ENCODE measurements at places on chromosomes 13 and 19.

GRCh38 chr13:66162470-66162869, 1067.7 kb downstream of the PCDH9 start:
- no peak for DNase-seq

DNA sequence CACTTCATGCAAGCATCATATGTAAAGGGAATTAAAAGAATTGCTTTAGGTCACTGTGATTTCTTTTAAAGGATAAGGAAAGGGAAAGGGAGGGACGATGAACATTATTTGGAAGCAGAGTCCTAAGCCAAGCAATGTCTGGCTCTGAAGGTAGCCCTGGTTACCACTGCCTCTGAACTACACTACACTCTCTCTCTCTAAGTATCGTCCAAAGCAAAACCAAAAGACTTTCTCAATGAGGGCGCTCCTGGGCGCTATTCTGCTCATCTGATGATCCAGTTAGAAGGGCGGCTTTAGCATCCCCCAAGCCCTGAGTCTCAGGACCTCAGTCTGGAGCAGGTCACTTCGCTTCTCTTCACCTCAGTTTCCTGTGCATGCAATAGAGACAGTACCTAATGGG, 26.2 kb downstream of the FOXO1 start:
- no peak for DNase-seq

DNA sequence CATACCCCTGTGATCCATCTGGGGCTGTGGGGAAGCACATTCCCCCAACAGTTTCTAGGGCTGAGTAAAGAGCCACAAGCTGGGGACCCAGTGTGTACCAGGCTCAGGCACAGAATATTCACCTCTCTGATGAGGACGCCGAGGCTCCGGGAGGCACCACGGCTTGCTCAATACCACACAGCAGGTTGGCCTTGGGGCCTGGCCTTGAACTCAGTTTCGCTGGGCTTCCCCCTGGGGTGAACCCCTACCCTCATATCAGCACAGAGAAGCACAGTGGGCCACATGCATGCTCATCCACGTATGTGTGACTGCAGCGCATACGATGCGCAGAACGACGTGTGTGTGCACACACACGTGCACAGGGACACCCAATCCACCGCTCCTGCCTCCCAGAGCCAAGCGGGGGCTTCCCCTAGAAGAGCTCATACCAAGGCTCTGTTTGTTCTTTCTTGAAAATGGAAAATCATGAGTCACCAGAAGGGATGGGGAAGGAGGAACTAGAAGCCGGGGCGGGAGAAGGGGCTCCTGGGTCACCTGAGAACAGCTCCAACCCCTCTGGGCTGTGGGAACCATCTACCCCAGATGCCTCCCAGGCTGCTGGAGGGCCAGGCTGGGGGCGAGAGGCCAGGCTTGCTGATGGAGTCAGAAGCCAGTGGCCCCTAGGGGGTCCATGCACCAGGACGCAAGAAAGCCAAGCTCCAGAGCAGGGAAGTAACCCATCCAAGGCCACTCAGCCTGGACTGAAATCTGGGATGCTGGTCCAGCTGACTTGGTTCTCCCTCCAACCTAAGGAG, 4.9 kb upstream of the PDE4C start:
- DNase-seq: no peak

GRCh38 chr13:32737679-32738078, 151.4 kb downstream of the PDS5B start:
- no peak for DNase-seq

- peak; percentile 26 for DNase-seq
These were observed 1.4 kb upstream of the USF2 start for GRCh38 chr19:35267353-35267817.

DNA sequence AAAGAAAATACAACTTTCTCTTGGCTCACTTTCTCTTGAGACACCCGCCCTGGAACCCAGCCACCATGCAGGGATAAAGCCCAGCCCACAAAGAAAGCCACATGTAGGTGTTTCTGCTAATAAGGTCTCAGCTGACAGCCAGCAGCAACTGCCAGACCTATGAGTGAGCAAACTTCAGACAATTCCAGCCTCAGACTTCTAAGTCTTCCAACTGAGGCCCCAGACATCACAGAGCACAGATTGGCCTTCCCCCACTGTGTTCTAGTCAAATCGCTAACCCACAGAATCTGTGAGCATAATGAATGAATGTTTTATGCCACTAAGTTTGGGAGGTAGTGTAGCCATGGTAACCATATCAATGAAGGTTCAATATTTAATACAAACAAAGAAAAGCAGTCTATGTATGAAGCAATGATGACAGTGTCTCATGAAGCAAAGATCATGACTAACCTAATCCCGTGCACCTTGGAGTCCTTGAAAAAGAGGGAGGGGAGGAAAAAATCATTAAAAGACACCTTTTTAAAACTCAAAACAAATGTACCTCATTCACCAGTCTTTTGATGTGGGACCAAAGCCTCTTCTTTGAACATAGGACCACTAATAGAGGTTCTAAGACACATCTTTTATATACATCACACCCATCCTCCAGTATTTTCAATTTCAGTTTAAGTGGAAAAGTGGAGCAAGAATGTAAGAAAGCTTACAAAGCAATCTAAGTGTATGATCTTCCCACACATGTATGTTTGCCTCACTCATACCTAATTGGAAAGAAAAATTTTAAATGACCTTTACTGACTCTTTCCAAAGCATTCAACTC, 6.2 kb downstream of the MRPS31 start:
- DNase-seq: no peak
